ENCODE measurements at places on chromosomes 3 and 15. TPM values are rescaled to one million over a fixed set of nuclear protein-coding genes. Genes with fewer than 3 reads are reported as not detected.
A peak's percentile ranks its signal among the peaks of the same experiment; 100 is the strongest.

GRCh38 chr3:114675104-114675503, 381.3 kb downstream of the TIGIT start:
- no peak for DNase-seq

- no peak for DNase-seq
These were observed 39.3 kb upstream of the UTS2B start for GRCh38 chr3:191369616-191370010.

DNA sequence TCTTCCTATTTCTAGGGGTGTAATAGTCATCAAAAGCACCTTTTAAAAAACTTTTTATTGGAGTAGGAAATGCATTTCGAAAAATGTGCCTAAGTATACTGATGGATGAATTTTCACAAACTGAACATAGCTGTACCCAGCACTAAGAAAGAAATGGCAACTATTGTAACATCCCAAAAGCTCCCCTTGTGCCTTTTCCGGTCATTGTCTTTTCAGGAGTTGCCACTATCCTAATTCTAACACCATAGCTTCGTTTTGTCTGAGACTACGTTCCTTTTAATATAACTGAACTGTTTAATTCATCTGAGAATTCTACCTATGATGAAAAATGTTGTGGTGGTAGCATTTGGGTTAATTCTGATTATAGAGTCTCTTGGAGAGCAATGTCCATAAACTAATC, 1.9 kb downstream of the TIMMDC1 start:
- no peak for DNase-seq

- no peak for DNase-seq
These were observed 63.3 kb downstream of the RPL22L1 start for GRCh38 chr3:170806676-170807075.

DNA sequence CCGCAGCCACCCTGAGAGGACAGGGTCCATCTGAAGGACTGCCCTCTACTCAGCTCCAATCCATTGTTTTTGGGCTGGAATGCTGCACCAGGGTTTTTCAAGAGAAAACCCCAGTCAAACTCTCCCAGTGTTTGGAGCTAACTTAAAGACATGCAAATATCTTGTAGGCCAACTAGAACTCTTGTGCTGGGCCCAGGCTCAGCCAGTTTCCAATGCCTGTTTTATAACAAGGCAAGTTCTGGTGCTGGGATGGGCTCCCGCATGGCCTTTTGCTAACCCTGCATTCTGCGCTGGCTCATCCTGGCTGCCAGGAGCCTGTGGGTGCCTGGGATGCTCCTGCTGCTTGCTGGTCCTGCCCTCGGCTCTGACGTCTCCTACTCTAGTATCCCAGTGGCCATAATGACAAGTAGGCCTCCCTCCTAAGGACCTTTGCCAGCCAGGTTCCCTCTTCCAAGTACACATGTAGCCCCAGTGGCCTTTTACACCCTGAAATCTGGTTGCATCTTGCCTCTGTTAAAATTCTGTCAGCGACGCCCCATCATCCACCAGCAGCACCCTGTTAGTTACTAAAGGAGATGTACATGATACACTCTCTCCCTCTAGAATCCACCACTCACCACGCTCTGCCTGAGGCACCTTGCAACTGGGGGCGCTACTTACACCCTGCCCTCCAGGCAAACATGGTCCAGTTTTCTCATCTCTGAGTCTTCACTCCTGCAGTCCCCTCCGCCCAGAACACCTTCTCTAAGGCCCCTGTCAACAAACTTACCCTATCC, 30.5 kb upstream of the RAB6B start:
- no peak for DNase-seq

GRCh38 chr3:70387889-70388288, 75.5 kb upstream of the MDFIC2 start:
- DNase-seq: no peak

GRCh38 chr3:110391042-110391441, 680.6 kb upstream of the NECTIN3 start:
- DNase-seq: no peak

- no peak for DNase-seq
These were observed 80.3 kb upstream of the FLNB start for GRCh38 chr3:57927916-57928315.

DNA sequence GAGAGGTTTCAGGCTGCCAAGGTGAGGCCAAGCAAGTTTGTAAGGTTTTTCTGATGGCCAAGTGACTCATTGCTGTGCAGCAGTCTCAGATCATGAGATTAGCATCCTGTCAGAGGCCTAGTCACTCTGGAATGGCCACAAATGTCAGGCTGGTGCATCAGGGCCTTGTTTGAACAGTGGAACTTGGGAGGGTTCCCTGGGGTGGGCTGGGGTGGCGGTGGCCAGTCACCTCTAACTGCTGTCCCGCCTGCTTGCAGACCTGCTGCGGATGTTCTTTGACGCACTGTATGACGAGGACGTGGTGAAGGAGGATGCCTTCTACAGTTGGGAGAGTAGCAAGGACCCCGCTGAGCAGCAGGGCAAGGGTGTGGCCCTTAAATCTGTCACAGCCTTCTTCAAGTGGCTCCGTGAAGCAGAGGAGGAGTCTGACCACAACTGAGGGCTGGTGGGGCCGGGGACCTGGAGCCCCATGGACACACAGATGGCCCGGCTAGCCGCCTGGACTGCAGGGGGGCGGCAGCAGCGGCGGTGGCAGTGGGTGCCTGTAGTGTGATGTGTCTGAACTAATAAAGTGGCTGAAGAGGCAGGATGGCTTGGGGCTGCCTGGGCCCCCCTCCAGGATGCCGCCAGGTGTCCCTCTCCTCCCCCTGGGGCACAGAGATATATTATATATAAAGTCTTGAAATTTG, 2.8 kb upstream of the FAM131A start:
- DNase-seq: peak; percentile 59

DNA sequence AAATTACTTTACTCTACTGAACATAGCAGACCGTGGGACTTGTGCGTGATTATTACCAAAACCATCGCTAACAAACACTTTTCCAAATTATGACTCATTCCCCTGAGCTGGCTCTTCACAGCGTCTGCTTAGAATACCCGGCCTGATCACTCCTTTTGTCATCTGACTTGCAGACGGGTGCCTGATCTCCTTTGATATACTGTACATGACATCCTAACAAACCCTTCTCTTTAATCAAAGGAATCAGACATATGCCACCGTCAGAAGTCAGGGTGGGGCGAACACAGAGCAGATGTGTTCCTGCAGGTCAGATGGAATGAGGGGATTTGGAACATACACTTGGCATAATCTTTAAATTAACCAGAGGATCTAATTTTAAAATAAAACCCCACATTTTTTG, 48.5 kb upstream of the SH3GL3 start:
- DNase-seq: no peak

Gene COX17
- 113 TPM for total RNA-seq

Gene SENP8
- 2.0 TPM for total RNA-seq
